ENCODE measurements at places on chromosomes 1 and 21.

GRCh38 chr1:206558794-206559671 is 51.7 kb downstream of the RASSF5 start:
- no peak for DNase-seq

DNA sequence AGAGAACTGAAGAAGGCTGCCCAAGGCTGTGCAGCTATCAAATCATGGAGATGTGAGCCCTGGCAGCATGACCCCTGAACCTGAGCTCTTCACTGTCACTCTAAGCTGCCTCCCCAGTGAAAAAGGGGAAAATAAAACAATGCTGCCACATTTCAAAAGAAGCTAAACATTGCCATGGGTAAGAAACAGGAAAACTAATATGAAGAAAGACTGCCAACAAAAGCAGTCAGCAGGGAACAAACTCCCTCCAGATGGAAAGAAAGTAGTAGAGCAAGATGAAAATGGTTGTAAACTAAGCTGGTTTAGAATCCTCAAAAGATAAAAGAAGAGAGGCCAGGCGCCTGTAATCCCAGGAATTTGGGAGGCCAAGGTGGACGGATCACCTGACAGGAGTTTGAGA is 36.2 kb upstream of the CSF1 start:
- DNase-seq = no peak

DNA sequence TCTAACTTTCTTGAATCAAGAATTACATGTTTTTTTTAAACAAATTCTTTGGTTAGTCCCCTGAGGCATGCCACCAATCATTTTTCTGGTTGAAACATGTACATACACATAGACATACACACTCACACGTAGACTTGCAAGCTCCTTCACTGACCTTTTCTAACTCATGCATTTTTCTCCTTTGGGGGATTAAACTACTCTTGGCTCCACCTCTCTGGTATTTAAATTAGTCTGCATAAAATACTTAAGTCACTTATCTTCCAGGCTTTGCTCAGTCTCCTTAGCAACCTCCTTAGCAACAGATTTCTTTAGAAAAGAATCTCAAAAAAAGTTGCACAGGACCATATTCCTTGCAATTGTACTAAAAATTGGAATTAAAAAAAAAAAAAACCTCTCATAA is 440.9 kb upstream of the LRRC7 start:
- no peak for DNase-seq

GRCh38 chr1:5001466-5001865 is 347.1 kb downstream of the AJAP1 start:
- DNase-seq = peak; percentile 46

DNA sequence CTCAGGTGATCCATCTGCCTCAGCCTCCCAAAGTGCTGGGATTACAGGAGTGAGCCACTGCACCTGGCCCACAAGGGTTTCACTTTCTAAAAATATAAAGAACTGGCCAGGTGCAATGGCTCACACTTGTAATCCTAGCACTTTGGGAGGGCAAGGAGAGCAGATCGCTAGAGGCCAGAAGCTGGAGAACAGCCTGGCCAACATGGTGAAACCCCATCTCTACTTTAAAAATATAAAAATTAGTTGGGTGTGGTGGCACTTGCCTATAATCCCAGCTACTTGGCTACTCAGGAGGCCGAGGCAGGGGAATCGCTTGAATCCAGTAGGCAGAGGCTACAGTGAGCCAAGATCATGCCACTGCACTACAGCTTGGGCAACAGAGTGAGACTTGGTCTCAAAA is 25.7 kb downstream of the MRPL39 start:
- DNase-seq = no peak

DNA sequence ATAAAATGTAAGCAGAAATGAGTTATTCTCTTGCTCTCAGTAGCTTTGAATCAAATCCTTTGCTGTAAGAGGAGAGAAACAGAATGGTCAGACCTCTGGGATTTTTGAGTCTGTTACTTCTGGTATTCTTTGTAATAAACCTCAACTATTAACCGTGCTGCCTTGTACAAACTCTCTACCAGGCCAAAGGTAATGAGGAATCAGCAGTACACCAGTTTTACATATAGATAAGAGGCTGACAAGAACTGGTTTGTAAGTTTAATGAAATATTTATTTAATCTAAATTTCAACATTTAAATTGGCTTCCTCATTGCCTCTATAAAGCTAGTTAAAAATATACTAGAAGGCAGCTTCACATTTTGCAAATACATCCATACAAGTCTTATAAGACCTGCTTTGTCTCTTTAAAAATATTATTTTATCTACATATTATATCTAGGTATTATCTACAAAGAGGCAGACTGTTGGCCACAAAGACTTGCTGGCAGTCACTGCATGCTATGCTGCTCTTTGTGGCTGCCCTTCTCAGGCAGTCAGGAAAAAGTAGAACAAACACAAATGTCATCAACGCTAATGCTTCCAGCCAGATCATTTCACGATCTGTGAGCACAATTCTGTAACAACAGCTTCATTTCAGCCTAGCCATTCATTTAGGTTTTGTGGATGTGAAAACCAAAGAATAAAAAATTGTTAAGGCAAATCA is 173.0 kb downstream of the GABPA start:
- DNase-seq = no peak

DNA sequence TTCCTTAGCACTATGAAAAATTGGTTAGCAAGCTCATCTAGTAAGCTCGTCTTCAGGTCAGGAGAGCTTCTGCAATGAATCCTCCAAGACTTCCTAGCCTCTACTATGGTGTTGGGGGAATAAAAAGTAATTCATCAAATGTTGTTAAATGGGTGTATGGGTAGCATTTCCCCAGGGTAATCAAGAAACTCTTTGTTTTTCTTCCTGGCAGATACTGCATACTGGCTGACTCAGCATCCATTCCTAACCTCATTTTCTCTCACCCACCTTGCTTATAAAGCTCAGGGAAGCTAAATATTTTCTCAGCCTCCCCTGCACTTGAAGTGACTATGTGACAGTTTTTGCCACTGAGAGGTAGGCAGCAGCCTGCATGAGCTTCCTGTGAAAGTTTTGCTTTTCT is 83.4 kb downstream of the MAB21L3 start:
- DNase-seq = no peak

DNA sequence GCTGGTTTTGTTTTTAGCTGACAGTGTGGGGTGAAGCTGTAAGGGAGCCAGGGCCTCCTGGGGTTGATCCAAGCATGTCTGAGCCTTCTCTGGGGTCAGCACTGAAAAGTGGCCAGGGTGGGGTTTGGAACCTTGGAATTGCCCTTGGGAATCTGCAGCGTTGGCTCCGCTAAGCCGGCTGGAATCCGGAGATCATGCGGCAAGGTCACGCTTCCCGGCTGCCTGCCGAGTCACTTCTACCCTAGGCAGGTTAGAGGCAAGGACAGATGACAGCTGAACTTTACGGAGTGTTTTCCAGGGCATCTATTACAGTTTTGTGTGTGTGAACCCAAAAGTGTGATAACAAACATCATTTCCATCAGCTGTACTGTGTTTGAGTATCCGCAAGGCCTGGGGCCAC is 17.1 kb downstream of the ABCG1 start:
- DNase-seq = no peak

- DNase-seq = no peak
Observed at GRCh38 chr1:60071296-60071695, 2.3 kb downstream of the C1orf87 start.

All from endothelial cell (in vitro differentiated cells).